ENCODE measurements at places on chromosomes 12 and 14.
A peak's percentile ranks its signal among the peaks of the same experiment; 100 is the strongest.

- DNase-seq, result no peak
Measured at GRCh38 chr14:35044939-35045797, 904 bp upstream of the FAM177A1 start.

DNA sequence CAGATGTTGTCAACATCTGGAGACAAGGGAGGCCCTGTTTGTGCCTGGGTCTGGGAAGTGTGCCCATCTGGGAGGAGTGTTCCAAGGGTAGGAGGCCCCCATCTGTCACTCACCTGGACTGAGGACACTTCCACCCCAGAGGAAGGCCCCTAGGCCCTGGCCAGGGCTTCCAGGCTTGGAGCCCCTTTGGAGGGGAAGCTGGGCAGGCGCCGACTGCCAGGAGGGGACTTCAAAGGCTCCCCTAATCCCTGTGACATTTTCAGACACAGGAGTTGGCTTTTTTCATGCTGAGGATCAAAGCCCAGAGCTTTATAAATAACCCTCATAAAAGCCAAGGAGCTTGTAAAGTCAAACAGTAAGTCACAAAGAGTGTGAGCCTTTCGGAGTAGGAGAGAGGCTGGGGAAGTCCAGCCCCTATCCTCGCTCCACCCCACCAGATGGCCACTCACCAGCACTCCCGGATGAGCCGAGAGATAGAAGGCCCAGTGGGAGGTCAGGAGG, 17.6 kb upstream of the FAM222A start:
- DNase-seq, result no peak

DNA sequence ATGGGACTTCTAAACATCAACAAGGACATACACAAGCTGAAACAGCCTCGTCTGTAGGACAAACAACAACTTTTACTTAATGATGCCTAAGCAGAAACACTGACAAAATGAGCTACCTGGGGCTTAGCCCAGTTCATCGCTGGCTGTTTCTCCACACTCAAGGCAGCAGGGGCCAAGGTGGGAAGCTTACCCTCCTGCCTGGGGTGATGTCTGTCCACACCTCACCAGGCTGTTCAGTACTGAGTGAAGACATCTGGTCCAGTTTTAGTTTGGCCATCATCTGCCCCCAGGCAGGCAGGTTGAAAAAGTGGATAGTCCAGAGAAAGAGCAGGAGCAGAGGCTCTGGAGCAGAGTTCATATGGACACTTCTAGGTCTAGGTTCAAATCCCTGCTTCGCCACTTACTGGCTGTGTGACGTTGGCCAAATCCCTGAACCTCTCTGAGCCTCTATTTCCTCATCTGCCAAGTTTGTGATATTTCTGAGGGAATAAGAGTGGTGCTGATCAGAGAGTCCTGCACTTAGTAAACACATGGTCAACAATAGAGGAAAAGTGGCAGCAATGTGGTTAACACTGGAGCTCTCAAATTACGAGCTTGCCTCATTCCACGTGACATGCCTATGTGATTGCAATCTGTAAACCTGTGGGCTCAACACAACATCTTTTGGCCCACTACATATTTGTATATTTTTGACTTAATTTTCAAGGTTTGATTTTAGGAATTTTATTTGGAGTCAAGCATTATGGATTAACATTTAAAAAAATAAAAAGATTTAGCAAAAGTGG, 720.1 kb upstream of the TMEM132C start:
- DNase-seq, result no peak

DNA sequence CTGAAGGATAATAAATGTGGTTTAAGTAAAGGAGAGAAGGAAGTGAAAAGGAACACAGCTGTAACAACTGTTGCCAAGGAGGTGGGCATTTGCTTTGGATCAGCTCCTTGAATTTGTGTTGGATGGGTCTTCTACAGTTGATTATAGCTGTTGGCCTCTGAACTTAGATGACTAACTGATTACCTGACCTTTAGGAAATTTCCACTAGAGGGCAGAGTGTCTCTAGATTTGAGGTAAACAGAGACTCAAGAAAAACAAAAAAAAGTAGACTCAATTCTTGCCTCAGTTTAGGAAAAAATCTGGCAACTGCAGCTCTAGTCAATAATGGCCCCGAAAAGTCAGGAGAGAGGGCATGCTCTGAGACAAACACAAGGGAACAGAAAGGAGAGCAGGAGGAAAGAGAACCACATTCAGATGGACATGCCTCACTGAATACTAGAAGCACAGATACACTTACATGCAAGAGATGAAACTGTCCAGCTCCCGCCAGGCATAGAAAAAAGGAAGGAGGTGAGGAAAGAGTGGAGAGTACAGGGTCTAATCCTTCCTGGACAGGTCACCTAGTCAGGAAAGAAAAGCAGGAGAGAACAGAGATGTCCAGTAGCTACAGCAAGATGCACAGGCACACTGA, 20.6 kb downstream of the COX14 start:
- DNase-seq, result no peak

DNA sequence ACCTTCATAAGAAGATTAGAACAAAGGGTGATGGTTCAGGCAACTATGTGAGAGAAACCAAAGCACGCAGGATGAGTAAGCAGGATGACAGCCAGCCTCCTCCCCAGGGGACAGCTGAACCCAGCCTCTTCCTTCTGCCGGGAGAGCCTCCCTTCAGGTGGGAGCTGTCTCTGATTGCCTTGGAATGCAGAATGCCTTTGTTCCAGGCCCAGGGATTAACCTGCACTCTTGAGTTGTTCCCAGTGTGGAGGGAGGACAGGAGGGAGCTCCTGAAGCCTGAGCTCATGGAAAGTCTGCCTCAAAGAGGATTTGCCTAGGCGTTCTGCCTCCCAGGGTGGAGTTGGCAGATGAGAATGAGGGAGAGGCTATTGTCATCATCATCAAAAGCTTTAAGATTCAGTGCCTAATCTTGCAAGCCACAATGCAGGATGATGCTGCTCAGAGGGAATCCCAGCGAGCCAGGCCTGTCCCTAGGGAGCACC, 3.6 kb upstream of the KRT6A start:
- no peak for DNase-seq

DNA sequence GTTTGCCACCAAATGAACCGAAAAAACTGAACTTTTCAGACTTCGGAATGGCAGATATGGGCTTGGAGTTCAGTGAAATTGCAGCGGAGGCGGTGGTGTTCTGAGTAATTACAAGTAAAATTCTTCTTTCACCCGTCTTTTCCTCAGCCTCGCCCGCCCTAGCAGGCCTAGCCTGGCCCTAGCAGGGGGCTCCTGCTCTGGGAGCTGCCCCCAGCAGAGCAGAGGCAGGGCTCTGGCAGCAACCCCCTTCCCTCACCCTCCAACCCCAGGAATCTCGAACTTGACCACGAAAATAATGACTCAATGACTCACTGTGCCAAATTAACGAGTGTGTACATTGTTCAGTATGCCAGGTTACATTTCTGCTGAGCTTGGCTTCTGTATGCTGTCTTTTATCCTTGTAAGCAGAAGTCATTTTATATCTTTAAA, 1.1 kb downstream of the PAPLN start:
- no peak for DNase-seq

- DNase-seq, result no peak
Measured at GRCh38 chr12:113092607-113093408, 36.3 kb downstream of the DTX1 start.

DNA sequence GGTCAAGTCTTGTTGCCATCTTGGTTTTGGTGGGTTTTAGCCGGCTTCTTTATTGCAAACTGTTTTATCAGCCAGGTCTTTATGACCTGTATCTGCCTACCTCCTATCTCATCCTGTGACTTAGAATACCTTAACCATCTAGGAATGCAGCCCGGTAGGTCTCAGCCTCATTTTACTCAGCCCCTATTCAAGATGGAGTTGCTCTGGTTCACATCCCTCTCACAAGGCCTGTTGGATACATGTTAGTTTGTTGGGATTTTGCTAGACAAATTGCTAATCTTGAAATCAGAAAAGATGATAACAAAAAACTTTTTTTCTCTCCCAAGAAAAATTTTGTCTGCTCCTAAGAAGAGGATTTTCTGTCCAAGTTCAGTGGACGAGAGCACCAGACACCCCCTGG, 27.6 kb upstream of the CCDC63 start:
- no peak for DNase-seq

GRCh38 chr14:99157246-99157645, 114.8 kb downstream of the BCL11B start:
- DNase-seq, result no peak

GRCh38 chr12:89041078-89041477, 311.2 kb downstream of the DUSP6 start:
- DNase-seq, result no peak

DNA sequence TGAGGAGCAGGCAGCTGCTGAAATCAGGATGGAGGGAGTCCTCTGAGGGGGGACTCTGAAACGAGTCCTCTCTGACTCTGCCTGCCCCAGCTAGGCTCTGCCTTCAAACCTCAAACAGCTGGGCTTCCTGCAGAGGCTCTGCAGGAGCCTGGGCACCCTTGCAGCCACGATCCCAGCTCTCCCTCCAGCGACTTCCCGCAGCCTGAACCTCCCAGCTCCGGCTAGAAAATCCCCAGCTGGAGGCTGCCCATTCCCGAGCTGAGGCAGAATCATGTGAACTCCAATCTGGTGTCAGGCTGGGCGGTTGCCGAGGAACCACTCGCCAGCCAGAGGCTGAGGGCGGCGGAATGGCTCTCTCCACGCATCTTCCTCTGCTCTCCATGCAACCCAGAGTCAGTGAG, at the start of gene GPR68:
Gene GPR68 (minus strand): TSS at position 204 of the 401 bp plus-strand sequence. CDS start 9,654 bp downstream, outside the sequence.
- no peak for DNase-seq

GRCh38 chr14:100813291-100813690, 12.6 kb upstream of the MEG3 start:
- no peak for DNase-seq

DNA sequence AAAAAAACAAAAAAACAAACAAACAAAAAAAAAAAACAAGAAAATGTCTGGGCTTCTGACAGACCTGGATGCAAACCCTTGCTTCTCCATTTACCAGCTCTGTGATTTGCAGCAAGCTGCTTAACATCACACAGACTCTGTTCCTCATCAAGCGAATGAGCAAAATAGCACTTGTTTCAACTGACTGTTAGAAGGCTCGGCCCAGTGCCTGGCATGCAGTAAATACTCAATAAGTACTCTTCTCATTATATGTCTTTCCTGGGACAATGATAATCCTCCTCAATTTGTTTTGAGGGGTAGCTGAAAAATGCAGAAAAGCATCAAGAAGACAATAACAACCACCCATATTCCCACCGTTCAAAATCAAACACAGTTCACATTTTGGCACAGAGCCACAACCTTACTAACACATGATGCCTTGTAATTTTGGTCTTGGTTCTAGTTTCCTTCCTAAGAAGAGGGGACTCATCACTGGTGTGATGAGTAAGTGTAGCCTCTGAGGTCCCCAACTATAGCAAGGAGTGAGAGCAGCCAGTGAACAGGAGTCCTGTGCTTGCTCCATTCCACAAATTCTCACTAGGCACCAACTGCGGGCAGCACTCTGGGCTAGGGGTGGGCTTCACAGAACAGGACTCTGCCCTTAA, 60.4 kb downstream of the TTC7B start:
- DNase-seq, result no peak

GRCh38 chr14:45038865-45039264, 45.1 kb upstream of the PRPF39 start:
- no peak for DNase-seq

- no peak for DNase-seq
Measured at GRCh38 chr12:42585841-42586216, 3.7 kb downstream of the PRICKLE1 start.

DNA sequence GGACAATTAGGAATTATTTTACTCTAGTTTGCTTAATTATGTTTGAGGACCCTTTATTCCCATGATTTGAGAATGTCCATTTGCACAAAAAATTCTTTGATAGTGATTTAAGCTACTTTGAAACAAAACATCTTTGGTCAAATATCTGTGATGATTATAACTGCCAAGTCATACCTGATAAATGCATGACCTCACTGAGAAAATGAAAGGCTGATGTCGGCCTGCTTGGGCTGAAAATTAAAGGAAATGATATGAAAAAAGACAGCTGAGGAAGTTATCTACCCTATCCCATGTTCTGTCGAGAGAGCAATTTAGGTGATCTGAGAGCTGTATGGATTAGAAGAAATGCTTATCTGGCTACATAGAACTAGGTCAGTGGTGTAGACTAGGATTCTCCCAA, 43.6 kb downstream of the ATL1 start:
- DNase-seq, result no peak

DNA sequence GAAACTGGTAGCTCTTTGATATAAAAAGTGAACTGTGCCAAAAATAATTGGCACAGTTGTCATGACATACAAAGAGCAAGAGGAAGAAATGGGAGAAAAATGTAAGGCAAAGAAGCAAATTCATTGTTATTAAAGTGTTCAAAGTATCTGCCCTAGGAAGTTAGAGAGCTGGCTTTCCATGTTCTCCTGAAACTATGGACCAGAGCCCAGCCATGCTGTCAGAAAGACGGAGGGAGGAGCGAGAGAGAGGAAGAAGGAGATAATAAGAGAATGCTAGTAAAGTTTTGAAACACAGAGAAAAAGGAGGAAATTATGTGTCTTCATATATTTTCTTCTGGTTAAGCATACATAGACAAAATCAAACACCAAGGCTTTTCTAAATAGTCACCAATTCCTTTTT, 78.1 kb upstream of the PELI2 start:
- DNase-seq, result no peak

DNA sequence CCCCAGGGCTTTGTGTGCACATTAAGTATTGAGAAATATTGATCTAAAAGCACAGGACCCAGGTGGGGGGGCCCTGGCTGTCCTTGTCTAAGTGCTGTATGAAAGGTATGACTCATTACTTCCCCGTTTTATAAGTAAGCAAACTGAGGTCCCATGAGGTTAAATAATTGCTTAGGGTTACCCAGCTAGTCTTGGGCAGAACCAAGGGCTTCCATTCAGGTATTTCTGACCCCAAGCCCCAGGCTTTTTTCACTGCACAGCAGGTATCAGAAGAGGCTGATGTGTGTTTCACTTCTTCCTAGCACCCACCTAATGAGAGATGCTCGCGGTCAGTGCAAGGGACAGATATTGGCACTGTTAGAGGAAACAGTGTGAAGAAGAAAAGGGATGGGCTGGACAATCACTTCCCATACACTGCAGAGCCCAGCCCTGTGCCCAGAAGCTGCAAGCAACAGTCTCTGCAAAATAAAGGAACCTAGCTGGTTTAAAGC, 4.7 kb upstream of the TC2N start:
- peak; percentile 25 for DNase-seq

GRCh38 chr12:122421821-122422729, at the start of gene CLIP1:
CLIP1 (minus strand) TSS chr12:122422669; CDS start chr12:122380452, 42,217 bp downstream.
- DNase-seq, result peak; percentile 54

GRCh38 chr14:60094306-60094897, 2.7 kb downstream of the PCNX4 start:
- no peak for DNase-seq

- no peak for DNase-seq
Measured at GRCh38 chr12:40727774-40728483, 35.7 kb downstream of the CNTN1 start.

- DNase-seq, result peak; percentile 27
Measured at GRCh38 chr12:112381406-112381882, 787 bp downstream of the HECTD4 start.

Measured in activated T-helper 9 cell treated with anti-CD3 and anti-CD28 coated beads, Interleukin-2, amount 50 U/mL, for 16 hours (primary cell).